ENCODE measurements at places on chromosomes 4 and X.

- DNase-seq: no peak
Measured at GRCh38 chrX:129797251-129797906, 17.6 kb downstream of the SASH3 start.

GRCh38 chr4:1238676-1239000, 10.3 kb downstream of the CTBP1 start:
- DNase-seq: no peak

DNA sequence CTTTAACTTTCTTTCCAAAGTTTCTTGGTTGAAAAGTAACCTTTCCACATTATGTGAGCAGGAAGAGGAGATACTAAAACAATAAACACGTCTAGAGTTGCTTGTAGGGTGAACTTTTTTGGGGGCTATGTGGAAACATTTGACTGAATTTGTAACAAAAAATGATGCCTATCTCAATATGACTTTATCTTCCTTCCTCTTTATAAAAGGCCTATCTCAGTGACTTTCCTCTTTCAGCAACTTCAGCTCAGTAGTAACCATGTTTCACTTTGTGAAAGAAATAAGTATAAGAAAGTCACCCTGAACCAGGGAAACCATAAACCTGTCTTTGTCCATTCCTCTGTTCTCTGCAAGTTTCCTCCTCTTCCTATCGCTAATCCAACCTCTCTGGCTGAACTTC, 124.7 kb upstream of the TMEM164 start:
- no peak for DNase-seq

DNA sequence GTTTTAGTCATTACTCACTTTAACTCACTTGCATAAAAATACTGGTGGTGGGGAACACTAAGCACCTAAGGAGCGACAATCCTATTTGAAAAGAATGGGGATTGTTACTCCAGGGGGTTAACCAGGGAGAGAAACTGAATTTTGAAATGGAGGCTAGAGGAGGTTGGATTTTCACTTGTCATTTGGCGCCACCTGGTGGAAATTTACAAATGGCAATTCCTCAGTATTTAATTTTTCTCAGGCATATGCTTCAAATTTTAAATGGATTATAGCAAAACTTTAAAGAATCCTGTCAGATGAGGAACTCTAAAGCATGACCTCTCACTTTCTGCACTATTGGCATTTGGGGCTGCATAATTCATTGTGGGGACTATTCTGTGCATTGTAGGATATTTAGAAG, 2.7 kb upstream of the GEMIN8 start:
- DNase-seq: peak; percentile 13

DNA sequence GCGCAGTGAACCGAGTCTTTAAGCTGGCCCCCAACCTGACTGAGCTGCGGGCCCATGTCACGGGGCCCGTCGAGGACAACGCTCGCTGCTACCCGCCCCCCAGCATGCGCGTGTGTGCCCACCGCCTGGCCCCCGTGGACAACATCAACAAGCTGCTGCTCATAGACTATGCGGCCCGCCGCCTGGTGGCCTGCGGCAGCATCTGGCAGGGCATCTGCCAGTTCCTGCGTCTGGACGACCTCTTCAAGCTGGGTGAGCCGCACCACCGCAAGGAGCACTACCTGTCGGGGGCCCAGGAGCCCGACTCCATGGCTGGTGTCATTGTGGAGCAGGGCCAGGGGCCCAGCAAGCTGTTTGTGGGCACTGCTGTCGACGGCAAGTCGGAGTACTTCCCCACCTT, 2.2 kb downstream of the PLXNA3 start:
- DNase-seq: no peak

GRCh38 chr4:85697854-85698253, 222.9 kb downstream of the ARHGAP24 start:
- no peak for DNase-seq

- no peak for DNase-seq
Measured at GRCh38 chrX:64570204-64570603, 175.0 kb upstream of the MTMR8 start.

GRCh38 chrX:13893826-13894225, 76.9 kb upstream of the GPM6B start:
- no peak for DNase-seq
